ENCODE measurements at places on chromosomes 2 and 18. TPM values are rescaled to one million over a fixed set of nuclear protein-coding genes. Genes with fewer than 3 reads are reported as not detected.

GRCh38 chr18:23738575-23738974, 49.3 kb downstream of the LAMA3 start:
- peak; percentile 50 for DNase-seq
- no peaks in the 10 kb centered on the region for H3K27me3 ChIP-seq
- H3K4me3 ChIP-seq, result no peak overlapping the region

- no peaks in the 10 kb centered on the region for H3K27me3 ChIP-seq
- H3K4me1 ChIP-seq, result peaks cover 13% of the 10 kb centered on the region
- peak; percentile 67 for DNase-seq
- H3K36me3 ChIP-seq, result no peaks in the 10 kb centered on the region
Observed at GRCh38 chr2:15155959-15156574, 405.1 kb downstream of the NBAS start.

DNA sequence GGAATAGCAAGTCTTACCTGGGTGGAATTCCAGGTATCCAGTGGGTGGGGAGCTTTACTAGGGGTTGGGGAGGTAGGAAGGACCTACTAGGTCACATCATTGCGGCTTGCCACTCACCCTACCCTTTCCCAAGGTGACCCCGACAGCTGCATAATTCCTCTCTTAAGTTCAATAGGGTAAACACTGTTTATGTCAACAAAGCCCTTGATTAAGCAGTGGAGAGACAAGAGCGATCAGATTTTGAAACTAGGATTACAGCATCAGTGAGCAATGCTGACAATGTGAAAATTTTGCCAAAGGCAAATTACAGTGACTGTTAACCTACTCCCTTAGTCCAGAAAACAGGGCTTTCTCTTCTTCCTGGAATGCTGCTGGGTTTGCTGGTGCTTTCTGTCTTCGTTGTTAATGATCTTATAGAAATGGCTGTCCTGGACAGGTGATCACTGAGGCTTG, 14.5 kb downstream of the SLC19A3 start:
- no peak overlapping the region for H3K27ac ChIP-seq
- no peaks in the 10 kb centered on the region for H3K36me3 ChIP-seq
- no peaks in the 10 kb centered on the region for H3K27me3 ChIP-seq
- H3K4me3 ChIP-seq, result no peak overlapping the region
- no peaks in the 10 kb centered on the region for H3K4me1 ChIP-seq
- no peak for DNase-seq

Gene KIF5C
- total RNA-seq, result 41.9 TPM

Gene HOXD12
- total RNA-seq, result not detected

Gene CD8A
- 0.18 TPM for total RNA-seq

GRCh38 chr2:74498500-74499266, 720 bp downstream of the LBX2 start:
- no peak for DNase-seq
- peaks cover 7% of the 10 kb centered on the region for H3K36me3 ChIP-seq
- H3K27ac ChIP-seq, result no peak overlapping the region
- H3K4me3 ChIP-seq, result peak overlapping the region; percentile 75
- no peaks in the 10 kb centered on the region for H3K4me1 ChIP-seq

- H3K4me3 ChIP-seq, result no peak overlapping the region
- no peak for DNase-seq
- H3K27ac ChIP-seq, result no peak overlapping the region
- no peaks in the 10 kb centered on the region for H3K4me1 ChIP-seq
Observed at GRCh38 chr2:128838244-128838643, 519.6 kb upstream of the HS6ST1 start.

DNA sequence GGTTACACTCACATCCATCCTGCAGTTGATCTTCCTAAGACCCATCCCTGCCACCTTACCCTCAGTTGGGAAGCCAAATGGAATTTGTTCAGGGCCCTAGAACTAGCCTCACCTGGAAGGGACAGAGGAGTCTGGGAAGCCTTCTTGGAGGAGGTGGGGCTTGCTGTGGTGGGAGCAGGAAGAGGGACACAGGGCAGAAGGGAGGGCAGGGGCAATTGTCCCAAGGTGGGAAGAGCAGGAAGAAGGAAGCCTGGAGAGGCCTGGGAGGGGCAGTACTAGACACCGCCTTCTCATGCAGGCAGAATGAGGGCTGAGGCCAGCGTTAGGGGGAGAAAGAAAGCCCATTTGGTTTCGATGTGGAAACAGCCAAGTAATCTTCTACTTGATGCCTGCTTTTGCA, 34.1 kb upstream of the ASPRV1 start:
- no peaks in the 10 kb centered on the region for H3K36me3 ChIP-seq
- peak; percentile 45 for DNase-seq
- H3K27ac ChIP-seq, result no peak overlapping the region
- no peaks in the 10 kb centered on the region for H3K27me3 ChIP-seq

DNA sequence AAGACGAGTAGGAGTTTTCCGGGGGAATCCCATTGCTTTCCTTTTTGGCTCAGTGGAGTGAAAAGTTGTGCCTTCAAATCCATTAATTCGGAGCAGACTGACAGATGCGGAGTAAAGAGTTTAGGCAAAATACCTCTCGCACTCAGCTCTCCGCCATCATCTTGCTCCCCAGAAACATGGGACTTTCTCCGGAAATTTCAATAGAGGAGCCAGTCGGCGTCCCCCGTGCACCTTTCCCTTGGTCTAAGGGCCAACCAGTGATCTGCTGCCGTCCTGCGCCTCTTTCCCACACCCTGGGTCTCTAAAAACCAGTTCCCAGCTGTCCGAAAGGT, 318 bp downstream of the TYW5 start:
- peak overlapping the region; percentile 93 for H3K27ac ChIP-seq
- H3K27me3 ChIP-seq, result no peaks in the 10 kb centered on the region
- no peaks in the 10 kb centered on the region for H3K4me1 ChIP-seq
- no peak for DNase-seq
- H3K4me3 ChIP-seq, result peak overlapping the region; percentile 99

Gene GCA
- total RNA-seq, result 42.6 TPM

Gene MARCHF4
- total RNA-seq, result 1.0 TPM

DNA sequence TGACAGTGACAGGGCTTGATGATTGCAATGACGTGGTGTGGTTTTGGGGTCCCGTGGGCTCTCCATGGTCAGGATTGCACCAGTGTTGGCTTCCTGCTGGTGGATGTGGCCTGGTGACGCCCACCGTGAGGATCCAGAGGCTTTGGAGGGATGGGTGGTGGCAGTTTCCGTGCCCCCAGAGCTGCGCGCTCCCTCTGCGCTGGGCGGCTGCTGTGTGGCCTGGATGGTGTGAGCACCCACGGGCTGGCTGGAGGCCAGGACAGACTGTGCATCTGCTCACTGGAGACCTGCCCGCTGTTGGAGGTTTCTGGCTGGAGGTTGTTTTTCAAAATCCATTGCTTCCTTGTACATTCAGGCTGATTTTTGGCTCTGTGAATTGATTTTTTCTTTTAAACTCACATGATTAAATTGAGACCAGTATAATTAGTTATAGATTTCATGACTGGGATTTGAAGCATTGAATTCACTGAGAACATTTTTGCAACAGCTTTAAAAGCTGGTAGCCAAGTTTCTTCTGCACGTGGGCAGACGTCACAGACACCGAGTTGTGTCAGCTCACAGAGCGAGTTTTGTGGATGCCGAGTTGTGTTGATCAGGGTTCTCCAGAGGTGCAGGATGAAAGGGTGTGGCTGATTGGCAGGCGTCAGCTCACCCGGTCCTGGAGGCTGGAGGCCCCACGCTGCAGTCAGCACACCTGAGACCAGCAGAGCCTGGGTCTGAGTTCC, 72.7 kb downstream of the KCNG2 start:
- no peak overlapping the region for H3K27ac ChIP-seq
- no peak overlapping the region for H3K4me3 ChIP-seq
- DNase-seq, result no peak
- no peaks in the 10 kb centered on the region for H3K27me3 ChIP-seq
- no peaks in the 10 kb centered on the region for H3K4me1 ChIP-seq

DNA sequence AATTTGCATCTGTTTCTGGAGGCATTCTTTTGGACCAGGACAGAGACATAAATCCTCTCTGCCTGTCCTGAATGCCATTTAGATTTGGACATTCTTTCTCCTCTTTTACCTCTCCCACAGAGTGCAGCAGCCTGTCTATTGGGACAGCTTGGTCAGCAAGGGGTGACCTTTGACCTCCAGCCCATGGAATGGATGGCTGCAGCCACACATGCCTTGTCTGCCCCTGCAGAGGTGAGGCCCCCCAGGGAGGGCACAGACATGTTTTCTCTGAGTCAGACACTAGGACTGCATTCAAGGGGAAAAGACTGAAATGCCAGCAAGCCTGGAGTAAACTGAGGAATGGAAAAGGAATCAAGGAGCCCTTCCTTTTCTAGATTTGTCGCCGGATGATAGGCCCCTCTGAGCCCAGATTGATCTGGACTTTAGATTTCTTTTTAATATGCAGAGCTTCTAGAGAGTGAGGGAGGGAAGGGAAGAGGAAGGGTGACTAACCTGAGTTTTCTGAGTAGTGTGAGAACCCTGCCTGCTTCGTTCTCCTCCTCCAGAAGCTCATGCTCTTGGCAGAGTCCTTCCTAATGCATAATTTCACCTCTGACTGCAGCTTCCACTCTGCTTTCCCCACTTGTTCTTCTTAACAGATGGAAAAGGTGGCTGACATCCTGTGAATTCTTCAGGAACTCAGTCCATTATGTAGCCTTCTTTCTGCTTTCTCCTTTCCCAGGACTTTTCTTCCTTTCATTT, 16.1 kb upstream of the TTLL4 start:
- H3K36me3 ChIP-seq, result peaks cover 70% of the 10 kb centered on the region
- peak overlapping the region; percentile 47 for H3K27ac ChIP-seq
- no peaks in the 10 kb centered on the region for H3K4me1 ChIP-seq
- no peaks in the 10 kb centered on the region for H3K27me3 ChIP-seq

- no peaks in the 10 kb centered on the region for H3K36me3 ChIP-seq
- H3K4me3 ChIP-seq, result no peak overlapping the region
- H3K27ac ChIP-seq, result peak overlapping the region; percentile 68
- H3K27me3 ChIP-seq, result no peaks in the 10 kb centered on the region
- H3K4me1 ChIP-seq, result no peaks in the 10 kb centered on the region
Observed at GRCh38 chr2:143058851-143059250, 70.4 kb upstream of the ARHGAP15 start.

Gene RESP18
- not detected for total RNA-seq

Gene PFN4
- total RNA-seq, result not detected

DNA sequence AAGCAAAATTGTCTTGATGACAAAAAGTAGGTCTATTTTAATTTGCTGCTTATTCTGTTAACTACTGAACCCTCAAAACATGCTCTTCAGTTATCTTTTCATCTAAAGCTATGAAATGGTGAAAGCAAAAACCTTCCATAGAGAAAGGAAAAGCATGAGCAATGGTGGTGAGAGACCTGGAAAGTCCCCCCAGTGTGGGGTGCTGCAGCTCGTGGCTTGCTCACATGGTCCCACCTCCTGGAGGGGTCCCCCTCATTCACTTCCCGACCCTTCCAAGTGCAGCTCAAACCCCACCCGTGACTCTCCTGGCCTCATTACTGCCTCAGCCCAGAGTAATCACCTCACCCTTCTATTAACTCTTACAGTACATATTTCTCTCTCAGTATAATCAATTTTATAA, 301.8 kb upstream of the HNRNPA3 start:
- H3K27ac ChIP-seq, result no peak overlapping the region
- no peaks in the 10 kb centered on the region for H3K36me3 ChIP-seq
- H3K4me3 ChIP-seq, result no peak overlapping the region
- H3K4me1 ChIP-seq, result no peaks in the 10 kb centered on the region

DNA sequence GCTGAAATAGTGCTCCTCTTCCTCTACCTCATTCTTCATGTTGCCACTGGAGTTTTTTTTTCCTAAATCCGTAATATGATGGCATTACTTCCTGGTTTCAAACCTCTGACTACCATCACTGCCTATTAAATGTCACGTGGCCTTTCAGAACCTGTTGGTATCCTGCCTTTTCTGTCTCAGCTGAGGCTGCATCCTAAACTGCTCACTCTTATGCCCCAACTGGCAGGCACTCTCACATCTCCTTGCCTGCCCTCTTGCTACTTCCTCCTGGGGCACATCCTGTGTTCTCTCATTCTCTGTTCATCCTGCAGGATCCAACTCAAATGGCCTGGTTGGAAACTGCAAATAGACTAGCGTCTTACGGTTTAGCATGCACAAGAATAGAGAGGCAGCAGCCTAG, 468.1 kb upstream of the FANCL start:
- no peaks in the 10 kb centered on the region for H3K4me1 ChIP-seq
- no peak overlapping the region for H3K27ac ChIP-seq
- no peak overlapping the region for H3K4me3 ChIP-seq
- DNase-seq, result no peak
- H3K27me3 ChIP-seq, result no peaks in the 10 kb centered on the region

Gene PPP4R3B
- total RNA-seq, result 50.9 TPM

DNA sequence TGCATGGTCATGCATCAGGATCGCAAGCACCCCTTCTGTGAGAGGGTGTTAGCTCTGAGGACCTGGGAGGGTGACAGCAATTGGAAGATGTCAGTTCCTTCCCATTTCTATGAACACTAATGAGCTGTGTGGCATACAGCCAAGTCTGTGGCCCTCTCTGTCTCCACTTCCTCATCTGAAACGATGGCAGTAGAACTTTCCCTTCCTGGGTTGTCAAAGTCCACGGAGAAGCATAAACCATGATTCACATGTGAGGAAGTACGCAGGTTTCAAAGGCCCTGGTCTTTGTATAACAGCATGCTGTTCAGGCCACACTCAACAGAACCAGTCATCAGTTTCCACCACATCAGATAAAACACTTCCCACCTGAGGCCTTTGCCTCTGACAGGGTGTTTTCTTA, 167.4 kb upstream of the RAB6C start:
- H3K27me3 ChIP-seq, result no peaks in the 10 kb centered on the region
- H3K36me3 ChIP-seq, result no peaks in the 10 kb centered on the region
- no peak for DNase-seq
- no peak overlapping the region for H3K4me3 ChIP-seq
- H3K27ac ChIP-seq, result no peak overlapping the region

- peaks cover 11% of the 10 kb centered on the region for H3K4me1 ChIP-seq
- no peak overlapping the region for H3K4me3 ChIP-seq
- DNase-seq, result no peak
- H3K27me3 ChIP-seq, result no peaks in the 10 kb centered on the region
- no peaks in the 10 kb centered on the region for H3K36me3 ChIP-seq
Observed at GRCh38 chr18:24372279-24372872, 25.2 kb downstream of the OSBPL1A start.

Gene IKZF2
- total RNA-seq, result 9.5 TPM

GRCh38 chr2:233105930-233106329, 45.8 kb downstream of the INPP5D start:
- no peaks in the 10 kb centered on the region for H3K4me1 ChIP-seq
- no peak overlapping the region for H3K27ac ChIP-seq
- no peak for DNase-seq
- no peaks in the 10 kb centered on the region for H3K27me3 ChIP-seq
- H3K36me3 ChIP-seq, result no peaks in the 10 kb centered on the region
- H3K4me3 ChIP-seq, result no peak overlapping the region

Gene ZRANB3
- 17.2 TPM for total RNA-seq

Gene SERPINB13
- total RNA-seq, result not detected

GRCh38 chr2:155696571-155696970, 636.0 kb downstream of the NR4A2 start:
- no peaks in the 10 kb centered on the region for H3K36me3 ChIP-seq
- no peak overlapping the region for H3K27ac ChIP-seq
- no peak overlapping the region for H3K4me3 ChIP-seq
- H3K27me3 ChIP-seq, result no peaks in the 10 kb centered on the region
- peaks cover 4% of the 10 kb centered on the region for H3K4me1 ChIP-seq
